ENCODE measurements at places on chromosomes 4 and X.

DNA sequence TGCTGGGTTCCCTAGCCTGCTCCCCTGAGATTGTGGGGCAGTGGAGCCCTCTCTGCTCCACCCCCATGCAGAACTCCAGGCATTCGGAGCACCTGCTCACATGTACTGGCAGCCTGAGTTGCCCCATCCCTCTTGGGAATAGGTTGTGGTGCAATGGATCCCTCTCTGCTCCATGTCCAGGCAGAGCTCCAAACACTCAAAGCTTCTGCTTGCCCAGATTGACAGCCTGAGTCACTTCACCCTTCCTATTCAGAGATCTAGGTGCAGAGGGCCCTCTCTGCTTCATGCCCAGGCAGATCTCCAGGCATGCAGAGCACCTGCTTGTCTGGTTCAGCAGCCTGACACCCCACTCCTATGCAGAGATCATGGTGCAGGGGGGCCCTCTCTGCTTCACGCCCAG, 18.6 kb upstream of the TEX13B start:
- DNase-seq, result no peak

DNA sequence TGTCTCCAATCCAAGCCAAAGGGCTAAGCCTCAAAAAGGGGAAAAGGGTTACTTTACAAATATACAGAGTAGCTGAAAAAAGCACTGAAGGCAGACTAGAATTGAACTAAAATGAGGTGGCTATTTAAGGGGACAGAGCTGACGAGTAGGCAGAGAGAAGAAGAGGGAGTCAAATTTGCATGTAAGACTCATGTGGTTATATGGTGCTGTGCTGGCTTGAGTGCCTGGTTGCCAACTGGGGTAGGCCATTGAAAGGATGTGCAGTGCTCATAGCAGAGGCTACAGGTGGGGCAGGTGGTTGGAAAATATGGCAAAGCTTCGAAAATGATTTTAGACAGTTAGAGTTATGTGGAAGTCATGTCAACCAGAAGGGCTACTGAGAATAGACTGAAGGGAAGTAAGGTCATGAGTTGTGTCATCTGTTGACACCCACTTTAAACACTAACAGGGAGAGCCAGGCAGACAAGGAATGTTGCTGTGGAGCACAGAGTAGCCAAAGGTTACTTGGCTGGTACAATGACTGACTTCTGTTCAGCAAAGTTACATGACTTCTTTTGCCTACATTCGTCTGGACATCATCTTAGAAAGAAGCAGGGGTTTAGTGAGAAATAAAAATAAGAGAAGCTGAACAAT, 1210.4 kb downstream of the ADGRL3 start:
- no peak for DNase-seq

GRCh38 chr4:89249716-89250361, 57.8 kb downstream of the GPRIN3 start:
- no peak for DNase-seq

GRCh38 chrX:67536564-67536963, 7.3 kb upstream of the AR start:
- DNase-seq, result no peak

DNA sequence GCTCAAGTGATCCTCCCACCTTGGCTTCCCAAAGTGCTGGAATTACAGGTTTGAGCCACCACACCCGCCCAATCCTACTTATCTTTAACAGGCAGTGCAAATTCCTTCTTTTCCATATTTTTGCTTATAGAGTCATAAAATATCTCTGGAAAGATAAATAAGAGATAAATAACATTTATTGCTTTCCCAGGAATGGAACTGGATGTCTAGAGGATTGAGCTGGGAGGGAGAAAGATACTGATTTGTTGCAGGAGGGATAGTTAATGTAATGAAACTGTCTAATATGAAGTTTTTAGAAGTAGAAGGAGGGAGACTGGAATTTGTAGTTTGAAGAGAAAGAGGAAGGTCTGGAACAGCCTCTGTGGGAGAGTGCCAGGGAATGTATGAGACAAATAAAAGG, 20.2 kb downstream of the ITGB1BP2 start:
- DNase-seq, result no peak

GRCh38 chr4:148454835-148455234, 12.6 kb upstream of the NR3C2 start:
- DNase-seq, result no peak

- no peak for DNase-seq
These were observed 13.0 kb upstream of the RHOXF2 start for GRCh38 chrX:120145295-120145925.

GRCh38 chrX:19225909-19226308, 103.6 kb upstream of the ADGRG2 start:
- no peak for DNase-seq

GRCh38 chrX:138648568-138648967, 62.9 kb downstream of the FGF13 start:
- no peak for DNase-seq

DNA sequence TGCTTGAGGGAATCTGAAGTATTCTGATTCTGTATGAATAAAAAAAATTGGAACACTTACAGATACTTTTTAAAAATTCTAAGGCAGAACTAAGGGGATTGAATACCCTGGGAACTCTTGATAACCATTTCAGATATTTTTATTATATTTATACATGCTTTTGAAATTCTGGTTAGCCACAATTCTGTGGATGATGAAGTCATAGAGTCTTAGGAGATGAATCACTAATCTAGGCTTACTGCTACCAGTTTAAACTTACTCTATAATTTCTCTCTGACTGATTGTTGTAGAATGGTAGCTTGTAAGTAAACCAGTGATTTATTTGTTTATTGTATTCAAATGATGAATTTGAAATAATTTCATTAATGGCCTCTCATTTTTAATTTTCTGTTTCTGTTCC, 11.4 kb upstream of the SLAIN2 start:
- DNase-seq, result no peak

DNA sequence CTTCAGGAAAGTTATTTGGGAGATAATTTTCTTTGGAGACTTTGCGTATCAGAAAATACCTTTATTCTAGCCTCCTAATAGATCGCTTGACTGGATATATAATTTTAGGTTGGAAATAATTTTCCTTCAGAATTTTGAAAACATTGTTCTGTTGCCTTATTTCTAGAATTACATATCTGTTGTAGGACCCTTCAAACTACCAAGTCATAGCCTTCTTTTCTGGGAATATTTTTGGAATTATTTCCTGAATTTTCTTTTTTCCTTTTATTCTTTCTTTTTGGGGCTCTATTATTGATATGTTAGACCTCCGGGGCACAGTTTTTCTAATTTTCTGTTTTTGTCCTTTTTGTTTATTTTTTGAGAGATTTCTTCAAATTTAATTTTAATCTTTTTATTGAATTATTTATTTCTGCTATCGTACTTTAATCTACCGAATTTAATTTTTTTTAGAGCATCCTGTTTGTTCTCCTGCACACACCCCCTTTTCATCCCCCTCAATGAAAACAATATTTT, 100.5 kb downstream of the KDM6A start:
- no peak for DNase-seq

DNA sequence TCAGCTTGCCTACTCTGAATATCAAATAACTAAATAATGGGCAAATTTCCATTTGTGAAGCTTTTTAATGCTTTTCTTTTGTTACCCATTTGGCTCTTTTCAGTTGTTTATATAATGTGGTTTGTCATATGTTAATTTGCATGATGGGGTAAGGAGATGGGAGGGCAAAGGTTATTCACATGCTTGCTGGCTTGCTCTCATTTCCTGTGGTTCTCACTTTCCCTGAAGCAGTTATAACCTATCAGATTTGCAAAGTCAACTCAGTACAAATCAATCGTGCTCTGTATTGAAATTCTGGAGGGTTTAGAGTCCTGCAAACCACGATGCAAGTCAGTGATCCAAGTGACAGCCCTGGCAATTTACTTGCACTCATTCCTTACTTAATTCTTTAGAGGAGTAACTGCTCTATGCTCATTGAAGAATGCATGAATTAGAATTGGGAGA, 711.2 kb downstream of the ADGRL3 start:
- no peak for DNase-seq

DNA sequence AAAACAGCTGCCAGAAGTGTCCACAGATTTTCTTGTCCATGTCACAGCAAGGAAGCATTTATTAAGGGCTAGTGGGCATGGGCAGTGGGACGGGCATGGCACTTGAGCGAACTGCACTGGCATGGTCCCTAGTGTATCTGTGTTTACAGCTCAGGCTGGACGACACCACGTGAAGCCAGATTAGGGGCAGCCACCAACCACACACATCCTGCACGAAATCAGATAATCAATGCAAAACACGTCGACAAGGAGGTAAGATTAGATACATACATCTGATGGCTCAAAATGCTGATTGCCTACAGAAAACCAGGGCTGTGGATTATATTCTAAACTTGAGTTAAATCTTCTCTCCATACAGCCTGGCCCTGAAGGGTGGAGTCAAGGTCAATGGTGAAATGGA, 103.8 kb upstream of the ATP6AP2 start:
- DNase-seq, result no peak

DNA sequence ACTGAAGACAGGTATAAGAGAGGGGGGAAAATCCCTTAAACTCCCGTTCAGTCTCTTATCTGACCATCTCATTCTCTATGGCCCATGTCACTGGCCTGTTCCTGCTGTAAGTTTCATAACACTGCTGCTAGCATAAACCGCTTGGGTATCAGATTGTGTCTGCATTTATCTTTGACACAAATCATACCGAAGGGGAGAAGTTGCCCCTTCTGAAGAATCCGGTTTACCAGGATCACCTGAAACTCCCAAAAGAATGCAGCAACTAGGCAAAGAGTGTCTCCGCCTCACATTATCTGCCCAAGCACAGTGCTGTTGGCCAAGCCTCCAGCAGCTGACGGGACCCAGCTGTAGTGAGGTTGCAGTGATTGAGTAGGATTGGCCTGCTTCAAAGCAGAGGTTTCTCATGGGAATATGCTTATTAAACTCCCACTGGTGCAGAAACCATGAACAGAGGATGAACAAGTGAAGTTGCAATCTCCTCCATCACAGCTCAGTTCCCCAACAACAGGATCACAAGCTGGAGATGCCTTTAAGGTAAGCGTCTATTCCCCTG, 71.3 kb upstream of the PUDP start:
- no peak for DNase-seq

DNA sequence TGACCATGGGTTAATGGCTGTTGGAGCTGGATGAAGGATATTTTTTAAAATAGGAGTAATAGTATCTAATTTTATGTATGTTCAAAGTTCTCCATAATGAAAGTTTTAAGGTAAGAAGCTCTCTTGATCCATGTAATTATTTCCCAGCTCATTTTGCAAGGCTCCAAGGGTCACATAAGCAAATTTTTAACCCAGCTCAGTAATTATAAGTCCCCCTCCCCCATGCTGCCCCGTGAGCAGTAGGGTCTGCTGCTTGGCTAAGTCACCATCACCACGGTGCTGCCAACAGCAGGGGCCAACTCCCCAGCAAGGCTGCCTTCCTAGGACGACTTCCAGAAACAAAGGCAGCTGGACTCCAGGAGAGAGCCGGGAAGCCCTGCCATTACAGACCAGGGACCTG, 340.0 kb downstream of the FBXW7 start:
- no peak for DNase-seq

GRCh38 chr4:77433418-77433733, 172.2 kb upstream of the CXCL13 start:
- DNase-seq, result peak; percentile 3

DNA sequence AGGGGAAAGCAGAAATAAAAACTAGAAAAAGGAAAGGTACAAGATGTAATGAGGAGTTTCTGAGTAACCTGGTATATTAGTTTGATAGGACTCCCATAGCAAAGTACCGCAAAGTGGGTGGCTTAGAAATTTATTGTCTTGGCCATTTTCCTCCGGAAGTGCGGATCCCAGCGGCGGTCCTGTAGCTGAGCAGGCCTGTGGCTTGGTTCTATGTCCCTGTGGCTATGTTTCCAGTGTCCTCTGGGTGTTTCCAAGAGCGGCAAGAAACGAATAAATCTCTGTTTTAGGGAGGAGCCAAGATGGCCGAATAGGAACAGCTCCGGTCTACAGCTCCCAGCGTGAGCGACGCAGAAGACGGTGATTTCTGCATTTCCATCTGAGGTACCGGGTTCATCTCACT, 44.0 kb upstream of the LDB2 start:
- no peak for DNase-seq

DNA sequence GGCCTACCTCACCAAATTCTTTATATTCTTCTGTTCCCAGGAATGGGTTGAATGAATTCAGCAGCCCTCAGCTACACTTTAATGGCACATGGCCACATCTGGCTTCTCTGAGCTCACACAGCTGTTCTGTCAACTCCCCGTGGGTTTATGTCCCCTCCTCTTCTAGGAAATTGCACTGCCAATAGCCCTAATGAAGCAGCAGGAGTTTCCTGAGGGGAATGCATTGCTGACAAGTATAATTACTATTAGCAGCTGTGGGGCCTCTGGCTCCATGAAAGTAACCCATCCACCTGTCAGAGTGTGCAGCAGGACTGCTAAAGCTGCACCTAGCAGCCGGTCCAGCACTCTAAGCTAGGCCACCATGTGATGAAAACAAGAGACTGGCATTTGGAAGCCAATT, 50.3 kb downstream of the FTHL17 start:
- DNase-seq, result no peak

GRCh38 chr4:107630185-107630705, 89.8 kb downstream of the PAPSS1 start:
- no peak for DNase-seq
